Prostate gland (tissue), 2 donors: ENCODE measurements at places on chromosomes 5 and 9.

- H3K36me3 ChIP-seq = no peaks in the 10 kb centered on the region
- DNase-seq = no peak
- no peaks in the 10 kb centered on the region for H3K4me1 ChIP-seq
- no peak overlapping the region for H3K4me3 ChIP-seq
- H3K27me3 ChIP-seq = no peaks in the 10 kb centered on the region
Observed at GRCh38 chr9:104429031-104429546, 75.0 kb upstream of the OR13F1 start.

GRCh38 chr9:104808035-104808614, 44.2 kb downstream of the NIPSNAP3B start:
- H3K4me1 ChIP-seq = no peaks in the 10 kb centered on the region
- no peak overlapping the region for H3K4me3 ChIP-seq
- no peak for DNase-seq
- no peaks in the 10 kb centered on the region for H3K27me3 ChIP-seq
- no peaks in the 10 kb centered on the region for H3K36me3 ChIP-seq

DNA sequence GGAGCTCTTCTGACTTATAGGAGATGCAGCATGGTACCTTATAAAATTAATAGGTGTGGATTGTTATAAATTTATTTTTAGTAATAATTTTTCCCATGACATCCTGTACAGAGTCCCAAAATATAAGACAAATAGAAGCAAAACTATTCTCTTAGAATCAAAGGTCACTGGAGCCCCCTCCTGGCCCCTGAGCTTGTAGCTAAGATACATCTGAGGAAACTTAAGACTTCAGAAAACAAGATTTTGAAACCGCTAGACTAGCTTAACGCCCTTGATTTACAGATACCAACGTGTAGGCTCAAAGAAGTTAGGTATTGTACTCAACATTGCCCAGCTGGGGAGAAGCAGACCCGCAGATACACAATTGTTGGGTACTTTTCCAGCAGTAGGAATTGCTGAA, 45.7 kb upstream of the KCNN2 start:
- H3K27me3 ChIP-seq = no peaks in the 10 kb centered on the region
- no peak overlapping the region for H3K27ac ChIP-seq
- no peak overlapping the region for H3K4me3 ChIP-seq
- DNase-seq = no peak

DNA sequence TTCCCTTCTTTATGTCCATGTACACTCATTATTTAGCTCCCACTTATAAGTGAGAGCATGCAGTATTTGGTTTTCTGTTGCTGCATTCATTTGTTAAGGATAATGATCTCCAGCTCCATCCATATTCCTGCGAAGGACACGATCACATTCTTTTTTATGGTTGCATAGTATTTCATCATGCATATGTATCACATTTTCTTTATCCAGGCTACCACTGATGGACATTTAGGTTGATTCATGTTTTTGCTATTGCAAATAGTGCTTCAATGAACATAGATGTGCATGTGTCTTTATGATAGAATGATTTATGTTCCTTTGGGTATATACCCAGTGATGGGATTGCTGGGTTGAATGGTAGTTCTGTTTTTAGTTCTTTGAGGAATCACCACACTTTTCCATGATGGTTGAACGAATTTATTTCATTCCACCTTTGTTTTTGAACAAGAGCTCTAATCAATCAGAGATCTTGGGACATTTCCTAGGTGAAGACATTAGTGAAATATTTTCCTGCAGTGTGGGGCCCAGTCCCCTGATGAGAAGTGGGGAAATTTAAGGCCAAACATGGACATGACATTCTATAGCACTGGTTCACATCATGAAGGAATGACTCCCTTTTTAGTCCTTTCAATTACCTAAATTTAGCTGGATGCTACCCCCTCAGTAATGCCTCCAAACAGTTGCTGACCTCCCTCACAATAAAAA, 7.1 kb upstream of the TEX48 start:
- H3K36me3 ChIP-seq = no peaks in the 10 kb centered on the region
- DNase-seq = no peak
- H3K27ac ChIP-seq = no peak overlapping the region
- no peaks in the 10 kb centered on the region for H3K4me1 ChIP-seq
- H3K27me3 ChIP-seq = no peaks in the 10 kb centered on the region

GRCh38 chr9:99851500-99851822, 29.8 kb downstream of the NR4A3 start:
- no peak overlapping the region for H3K27ac ChIP-seq
- no peak for DNase-seq
- no peaks in the 10 kb centered on the region for H3K27me3 ChIP-seq
- peaks cover 4% of the 10 kb centered on the region for H3K36me3 ChIP-seq
- H3K4me1 ChIP-seq = no peaks in the 10 kb centered on the region
- H3K4me3 ChIP-seq = no peak overlapping the region
